Caki2 (cell line): ENCODE measurements at places on chromosomes 11 and 22. TPM values are rescaled to one million over a fixed set of nuclear protein-coding genes. Genes with fewer than 3 reads are reported as not detected.
A peak's percentile ranks its signal among the peaks of the same experiment; 100 is the strongest.

Gene SHISAL1
- total RNA-seq: 1.2 and 3.5 TPM in 2 replicates

GRCh38 chr11:16804104-16804947 lies 65.9 kb downstream of the C11orf58 start:
- no peak for DNase-seq

- DNase-seq: no peak
These were observed 70.4 kb downstream of the MYO7A start for GRCh38 chr11:77198440-77198849.

Gene MAPK8IP2
- 3.0 and 5.5 TPM in 2 replicates for total RNA-seq

- DNase-seq: no peak
These were observed 13.4 kb downstream of the SYT13 start for GRCh38 chr11:45272701-45273100.

- DNase-seq: no peak
These were observed 266.4 kb upstream of the NCAM1 start for GRCh38 chr11:112694813-112695212.

DNA sequence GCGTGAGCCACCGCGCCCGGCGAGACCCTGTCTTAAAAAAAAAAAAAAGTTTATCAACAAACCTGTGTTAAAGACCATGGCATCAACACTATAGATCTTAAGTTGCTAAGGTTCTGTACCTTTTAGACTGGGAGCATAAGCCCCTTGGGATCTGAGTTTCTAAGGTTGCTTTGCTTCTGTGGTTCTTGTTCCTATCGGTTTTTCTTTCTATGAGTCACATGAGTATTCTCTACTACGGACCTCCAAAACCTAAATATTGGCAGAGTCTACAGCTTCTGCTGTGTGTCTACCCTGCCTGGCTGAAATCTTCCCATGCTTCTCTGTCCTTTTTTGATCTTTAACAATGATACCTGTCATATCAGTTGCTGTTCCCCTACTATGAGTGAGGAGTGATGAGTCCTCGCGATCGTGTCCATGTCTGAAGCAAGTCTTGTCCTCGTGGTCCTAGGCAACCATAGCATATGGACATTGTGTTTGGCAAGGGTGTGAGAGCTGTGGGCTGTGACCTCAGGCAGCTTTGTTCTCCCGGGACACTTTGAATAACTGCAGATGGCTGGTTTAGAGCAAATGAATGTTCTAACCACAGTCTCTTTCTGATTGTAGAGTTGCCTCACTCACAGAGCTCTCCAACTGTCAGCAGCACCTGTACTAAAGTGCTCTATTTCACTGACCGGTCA lies 9.0 kb upstream of the DLAT start:
- no peak for DNase-seq

- no peak for DNase-seq
These were observed 42.4 kb upstream of the PPARA start for GRCh38 chr22:46107753-46108563.

DNA sequence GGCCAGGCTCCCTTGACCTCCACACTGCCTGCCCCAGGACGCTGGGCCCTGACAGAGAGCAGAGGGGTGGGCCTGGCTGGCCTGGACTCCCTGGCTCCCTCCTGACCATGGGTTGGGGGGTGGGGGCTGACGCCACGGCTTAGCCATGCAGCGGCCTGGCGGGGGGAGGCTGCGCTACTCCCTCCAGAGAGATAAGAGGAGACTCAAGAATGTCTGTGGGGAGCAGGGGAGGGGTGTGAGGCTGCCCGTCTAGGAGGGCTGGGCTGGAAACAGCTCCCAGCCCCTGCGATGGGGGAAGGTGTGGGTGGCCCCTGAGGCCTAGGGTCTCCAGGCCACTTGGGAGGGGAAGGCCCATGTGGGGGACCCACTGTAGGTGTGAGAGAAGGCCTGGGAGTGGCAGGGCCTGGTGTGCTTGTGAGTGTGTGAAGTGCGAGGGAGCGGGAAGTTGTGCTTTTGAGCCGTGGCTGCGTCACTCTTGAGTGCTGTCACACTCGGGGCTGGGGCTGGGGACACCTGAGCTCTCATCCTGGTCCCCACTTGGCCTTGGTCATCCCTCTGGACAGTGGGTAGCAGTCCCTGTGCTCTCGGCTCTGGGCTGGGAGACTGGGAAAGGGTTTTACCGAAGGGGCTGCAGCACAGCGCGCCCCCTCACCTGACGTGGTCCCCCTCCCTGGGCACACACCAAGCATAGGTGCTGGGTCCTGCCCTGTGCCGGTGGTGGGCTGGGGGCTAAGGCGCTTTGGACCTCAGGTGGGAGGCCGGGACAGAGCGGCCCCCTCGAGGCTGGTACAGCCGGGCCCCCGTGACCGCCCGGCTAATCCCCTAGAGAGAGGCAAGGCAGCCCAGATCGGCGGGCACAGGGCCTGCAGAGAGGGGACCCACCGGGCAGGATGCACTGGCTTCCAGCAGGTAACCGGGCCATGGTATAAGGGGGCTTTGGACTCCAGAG lies 2.4 kb downstream of the MYRF start:
- no peak for DNase-seq

DNA sequence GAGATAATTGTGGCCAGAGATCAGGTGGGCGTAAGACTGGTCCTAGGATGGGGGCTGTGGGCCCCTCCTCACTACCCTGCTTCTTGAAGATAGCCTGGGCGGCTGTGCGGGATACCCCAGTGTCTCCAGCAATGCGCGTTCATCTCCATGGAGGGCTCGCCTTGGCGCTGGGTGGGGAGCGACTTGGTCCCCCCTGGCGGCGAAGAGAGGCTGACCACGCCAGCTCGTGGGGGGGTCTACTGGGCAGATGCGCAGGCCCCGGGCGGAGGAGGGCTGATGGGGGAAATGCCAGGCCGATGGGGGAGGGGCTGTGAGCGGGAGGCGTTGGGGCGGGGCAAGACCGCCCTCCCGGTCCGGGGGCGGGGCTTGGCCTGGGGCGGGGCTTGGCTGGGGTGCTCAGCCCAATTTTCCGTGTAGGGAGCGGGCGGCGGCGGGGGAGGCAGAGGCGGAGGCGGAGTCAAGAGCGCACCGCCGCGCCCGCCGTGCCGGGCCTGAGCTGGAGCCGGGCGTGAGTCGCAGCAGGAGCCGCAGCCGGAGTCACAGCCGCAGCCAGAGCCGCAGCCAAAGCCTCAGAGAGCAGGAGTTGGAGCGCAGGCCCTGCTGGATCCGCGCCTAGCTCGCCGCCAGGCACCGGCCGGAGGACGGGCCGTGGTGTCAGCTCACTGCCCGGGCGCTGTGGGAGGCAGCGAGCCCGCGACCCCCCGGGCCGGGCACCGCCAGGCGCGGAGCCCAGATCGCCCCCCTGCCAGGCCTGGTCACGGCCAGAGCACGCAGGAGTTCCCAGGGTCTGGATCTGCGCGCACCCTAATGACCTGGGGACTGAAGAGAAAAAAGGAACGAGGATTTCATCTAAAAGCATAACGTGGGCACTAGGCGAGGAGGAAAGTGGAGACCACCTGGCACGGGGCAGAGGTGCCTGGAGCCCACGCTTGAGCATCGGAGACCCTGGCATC lies at the start of gene SLC35E4:
TSS of gene SLC35E4 (plus strand) at position 509 of the 953 bp plus-strand sequence. CDS start 670 bp downstream, outside the sequence.
- DNase-seq: peak; percentile 79

DNA sequence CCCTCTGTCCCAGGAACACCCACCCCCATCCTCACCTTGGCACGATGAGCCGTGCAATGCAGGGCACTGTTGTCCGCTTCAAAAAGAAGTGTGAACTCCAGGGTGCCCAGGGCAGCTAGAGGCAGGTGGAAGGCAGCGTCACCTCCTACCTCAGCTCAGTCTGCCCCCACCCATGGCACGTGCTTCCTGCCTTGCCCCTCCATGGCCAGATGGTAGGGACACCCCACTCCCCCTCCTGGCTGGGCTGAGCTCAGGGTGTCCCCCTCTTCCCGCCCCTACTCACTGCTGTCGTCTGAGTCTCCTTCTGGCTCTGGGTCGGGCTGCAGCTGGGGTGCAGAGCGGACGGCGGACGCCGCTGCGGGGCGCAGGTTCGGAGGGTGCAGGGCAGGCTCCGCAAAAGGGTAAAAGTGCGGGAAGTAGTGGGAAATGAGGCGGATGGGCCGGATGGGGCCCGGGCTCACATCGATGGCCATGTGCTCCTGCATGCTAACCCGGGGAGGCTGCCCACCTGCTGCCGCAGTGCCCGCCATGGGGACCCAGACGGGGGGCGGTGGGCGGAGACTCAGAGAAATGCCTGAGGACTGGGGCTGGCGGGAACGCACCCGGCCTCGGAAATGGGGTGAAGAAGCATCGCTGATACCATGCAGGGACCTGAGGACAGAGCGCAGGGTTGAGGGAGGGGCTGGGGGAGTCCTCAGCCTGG lies 9.1 kb downstream of the NDUFV1 start:
- no peak for DNase-seq

Gene RAG1
- 0.41 TPM in 1 of 2 replicates, not detected in the other for total RNA-seq

Gene FXYD6
- total RNA-seq: not detected in 2 replicates

Gene TMEM126B
- 48.0 and 49.5 TPM in 2 replicates for total RNA-seq

Gene LMNTD2
- total RNA-seq: 6.7 and 18.4 TPM in 2 replicates

Gene OR52I2
- not detected in 2 replicates for total RNA-seq

Gene OR4D5
- total RNA-seq: not detected in 2 replicates

- no peak for DNase-seq
These were observed 128.1 kb downstream of the FANCF start for GRCh38 chr11:22497474-22497873.

Gene ZBTB3
- total RNA-seq: 4.6 and 14.9 TPM in 2 replicates

Gene LDHAL6A
- total RNA-seq: not detected in 2 replicates

DNA sequence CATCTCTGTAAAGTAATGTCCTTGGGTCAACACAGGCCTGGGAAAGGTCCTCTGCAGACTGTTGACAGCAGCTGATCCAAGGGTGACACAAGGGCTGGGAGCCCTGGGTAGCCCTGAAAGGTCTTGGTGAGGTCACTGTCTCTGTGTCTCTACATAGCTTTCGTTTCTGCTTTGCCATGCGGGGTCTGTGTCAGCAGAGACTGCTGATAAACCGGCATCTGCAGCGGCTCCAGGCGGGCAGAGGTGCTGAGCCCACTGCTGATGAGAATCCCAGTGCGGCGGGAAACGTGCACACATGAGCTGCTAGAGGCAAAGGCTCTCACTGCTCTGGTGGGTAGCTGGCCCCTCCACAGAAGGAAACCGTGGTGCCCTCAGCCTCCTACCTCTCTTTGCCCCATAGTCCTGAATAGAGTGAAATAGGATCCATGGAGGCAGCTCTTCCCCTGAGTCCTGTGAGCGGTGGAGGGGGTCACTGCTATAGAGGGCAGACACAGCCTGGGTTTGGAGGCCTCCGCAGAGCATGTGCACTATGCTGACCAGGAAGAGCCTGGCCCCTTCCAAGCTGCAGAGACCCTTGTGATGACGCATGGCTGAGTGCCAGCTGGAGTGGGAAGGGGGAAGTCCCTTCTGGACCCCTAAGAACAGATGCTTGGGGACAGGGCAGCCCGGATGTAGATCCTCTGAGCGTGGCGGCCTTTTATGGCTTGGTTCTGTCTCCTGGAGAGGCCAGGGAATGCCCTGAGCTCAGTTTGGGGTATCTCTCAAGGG lies 17.8 kb upstream of the ST3GAL4 start:
- no peak for DNase-seq

- no peak for DNase-seq
These were observed 102.9 kb downstream of the ADAMTS15 start for GRCh38 chr11:130551388-130551787.

DNA sequence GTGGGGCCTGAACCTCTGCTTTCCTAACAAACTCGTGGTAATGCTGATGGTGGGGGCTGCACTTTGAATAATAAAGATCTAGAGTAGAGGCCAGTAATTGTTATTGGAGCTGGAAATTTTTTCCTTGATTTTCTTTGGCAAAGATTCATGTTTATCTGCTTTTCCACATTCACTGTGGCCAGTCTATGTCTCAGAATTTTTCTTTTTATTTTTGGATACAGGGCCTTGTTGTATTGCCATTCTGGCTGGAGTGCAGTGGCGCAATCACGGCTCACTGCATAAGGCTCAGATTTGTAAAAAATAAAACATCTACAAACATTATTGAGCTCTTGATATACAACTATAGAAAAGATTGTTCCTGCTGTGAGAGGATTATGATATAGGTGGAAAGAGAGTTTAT lies 1.6 kb downstream of the TMEM135 start:
- no peak for DNase-seq

Gene TSPAN32
- total RNA-seq: not detected in 2 replicates

Gene ZBTB16
- total RNA-seq: not detected in 2 replicates
